ENCODE measurements at places on chromosomes 13 and 19. TPM values are rescaled to one million over a fixed set of nuclear protein-coding genes. Genes with fewer than 3 reads are reported as not detected.

DNA sequence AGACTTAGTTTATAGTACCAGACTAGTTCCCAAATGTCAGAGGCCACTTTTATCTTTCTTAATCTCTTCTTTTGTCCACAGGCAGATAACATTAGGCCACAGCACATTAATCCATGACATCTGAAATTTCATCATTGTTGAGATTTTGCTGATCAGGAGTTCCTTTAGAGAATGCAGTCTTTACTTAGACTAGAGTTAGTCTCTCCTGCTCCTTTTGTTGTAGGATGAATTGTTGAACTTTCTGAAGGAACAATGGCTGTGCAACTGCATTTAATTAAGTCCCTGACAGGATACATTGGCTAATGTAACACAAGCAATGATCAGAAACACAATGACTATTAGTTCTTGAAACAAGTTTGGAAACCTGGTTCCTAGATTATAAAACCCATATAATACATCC lies 266.3 kb downstream of the PCDH20 start:
- DNase-seq = no peak

DNA sequence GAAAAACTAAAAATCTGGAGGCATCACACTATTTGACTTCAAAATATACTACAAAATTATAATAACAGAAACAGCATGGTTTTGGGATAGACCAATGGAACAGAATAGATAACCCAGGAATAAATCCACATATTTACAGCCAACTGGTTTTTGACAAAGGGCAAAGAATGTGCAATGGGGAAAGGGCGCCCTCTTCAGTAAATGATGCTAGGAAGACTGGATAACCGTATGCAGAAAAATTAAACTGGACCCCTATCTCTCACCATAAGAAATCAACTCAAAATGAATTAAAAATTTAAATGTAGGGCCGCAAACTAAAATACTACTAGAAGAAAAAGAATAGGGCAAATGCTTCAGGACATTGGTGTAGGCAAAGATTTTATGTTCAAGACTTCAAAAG lies 440.5 kb upstream of the SGCG start:
- no peak for DNase-seq

DNA sequence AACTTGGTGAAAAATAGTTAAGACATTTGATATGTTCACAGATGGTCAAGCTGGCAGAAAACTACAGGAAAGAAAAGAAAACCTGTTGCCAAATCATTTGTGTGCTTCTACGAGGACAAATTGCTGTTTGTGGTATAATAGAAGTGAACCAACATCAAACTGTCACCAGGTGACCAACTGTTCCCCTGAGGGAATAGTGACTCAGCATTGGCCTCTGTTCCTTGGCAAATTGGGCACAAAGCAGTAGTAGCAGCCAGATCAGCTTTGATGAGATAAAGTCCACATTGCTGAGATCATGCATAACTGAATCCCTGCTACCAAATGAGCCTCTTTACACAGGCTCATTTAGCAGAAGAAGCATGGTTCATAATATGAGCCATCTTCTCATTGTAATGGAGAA lies 103.5 kb downstream of the POSTN start:
- no peak for DNase-seq

DNA sequence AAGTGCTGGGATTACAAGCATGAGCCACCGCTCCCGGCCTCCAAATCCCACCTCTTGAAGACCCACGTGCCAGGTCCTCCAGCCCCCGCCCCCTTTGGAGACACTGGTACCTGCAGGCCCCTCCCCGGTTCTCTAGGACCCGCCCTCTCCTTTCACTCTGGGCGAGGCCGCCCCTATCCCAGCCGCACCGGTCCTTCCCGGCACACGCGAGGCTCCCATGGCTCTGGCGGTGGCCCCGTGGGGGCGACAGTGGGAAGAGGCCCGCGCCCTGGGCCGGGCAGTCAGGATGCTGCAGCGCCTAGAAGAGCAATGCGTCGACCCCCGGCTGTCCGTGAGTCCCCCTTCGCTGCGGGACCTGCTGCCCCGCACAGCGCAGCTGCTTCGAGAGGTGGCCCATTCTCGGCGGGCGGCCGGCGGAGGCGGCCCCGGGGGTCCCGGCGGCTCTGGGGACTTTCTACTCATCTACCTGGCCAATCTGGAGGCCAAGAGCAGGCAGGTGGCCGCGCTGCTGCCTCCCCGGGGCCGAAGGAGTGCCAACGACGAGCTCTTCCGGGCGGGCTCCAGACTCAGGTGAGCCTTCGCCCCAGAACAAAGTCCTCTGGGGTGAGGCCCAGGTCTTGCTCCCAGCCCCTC lies at the start of gene CBLC:
TSS of gene CBLC (plus strand) at position 176 of the 633 bp plus-strand sequence. CDS start at position 218, 42 bp downstream.
- DNase-seq = no peak

- DNase-seq = no peak
These were observed 2.1 kb downstream of the SOX21 start for GRCh38 chr13:94710065-94710781.

- peak; percentile 53 for DNase-seq
These were observed 13.2 kb downstream of the ING1 start for GRCh38 chr13:110726726-110727125.

DNA sequence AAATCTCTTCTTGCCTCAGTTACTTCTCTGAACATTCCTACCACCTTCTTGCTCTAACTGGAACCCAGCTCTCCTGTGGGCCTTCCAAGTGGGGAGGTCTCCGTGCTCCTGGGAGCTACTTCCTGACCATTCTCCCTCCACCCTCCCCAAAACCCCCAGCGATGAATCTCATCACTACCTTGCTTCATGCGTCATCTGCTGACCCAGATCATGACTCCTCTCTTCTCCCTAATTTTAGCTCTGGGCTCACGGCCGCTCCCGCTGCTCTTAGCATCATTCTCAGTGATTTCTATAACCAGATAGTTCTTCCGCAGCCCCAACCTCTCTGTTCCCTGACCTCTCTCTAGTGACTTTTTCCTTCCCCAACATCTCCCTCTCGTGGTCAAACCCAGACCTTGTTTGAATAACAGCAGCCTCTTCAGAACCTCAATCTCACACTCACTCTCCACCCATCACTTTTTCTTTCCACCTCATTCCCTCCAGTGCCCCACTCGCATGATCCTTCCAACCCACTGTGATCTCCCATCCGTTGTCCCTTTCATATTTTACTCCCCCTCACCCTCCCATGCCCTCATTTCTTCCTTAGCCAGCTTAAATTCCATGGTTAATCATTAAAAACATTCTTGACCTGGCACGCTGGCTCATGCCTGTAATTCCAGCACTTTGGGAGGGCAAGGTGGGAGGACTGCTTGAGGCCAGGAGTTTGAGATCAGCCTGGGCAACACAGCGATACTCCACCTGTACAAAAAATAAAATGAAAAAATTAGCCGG lies 21.8 kb downstream of the MRPS12 start:
- no peak for DNase-seq

GRCh38 chr19:48556163-48556562 lies 4.2 kb downstream of the SULT2B1 start:
- no peak for DNase-seq

- no peak for DNase-seq
These were observed 2.3 kb upstream of the DOCK6 start for GRCh38 chr19:11264452-11265176.

DNA sequence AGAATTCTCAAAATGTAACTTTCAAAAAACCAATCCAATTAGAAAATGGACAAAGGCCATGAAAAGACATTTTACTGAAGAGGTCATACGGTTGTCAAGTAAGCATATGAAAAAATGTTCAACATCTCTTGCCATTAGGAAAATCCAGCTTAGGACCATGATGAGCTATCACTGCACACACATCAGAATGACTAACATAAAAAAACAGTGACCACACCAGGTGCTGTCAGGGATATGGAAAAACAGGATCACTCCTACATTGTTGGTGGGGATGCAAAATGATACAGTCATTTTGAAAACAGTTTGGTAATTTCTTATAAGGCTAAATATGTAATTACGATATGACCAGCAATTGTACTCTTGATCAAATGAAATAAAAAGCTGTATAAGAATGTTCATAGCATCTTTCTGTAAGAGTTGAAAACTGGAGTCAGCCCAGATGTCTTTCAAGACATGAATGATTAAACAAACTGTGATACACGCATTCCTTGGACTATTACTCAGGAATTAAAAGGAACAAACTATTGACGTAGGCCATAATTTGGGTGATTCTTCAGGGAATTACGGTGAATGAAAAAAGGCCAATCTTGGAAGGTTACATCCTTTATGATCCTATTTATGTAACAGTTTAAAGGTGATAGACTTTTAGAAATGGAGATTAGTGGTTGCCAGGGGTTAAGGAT lies 26.9 kb upstream of the RCBTB2 start:
- no peak for DNase-seq

GRCh38 chr13:32019612-32020233 lies 11.9 kb upstream of the FRY start:
- DNase-seq = no peak

DNA sequence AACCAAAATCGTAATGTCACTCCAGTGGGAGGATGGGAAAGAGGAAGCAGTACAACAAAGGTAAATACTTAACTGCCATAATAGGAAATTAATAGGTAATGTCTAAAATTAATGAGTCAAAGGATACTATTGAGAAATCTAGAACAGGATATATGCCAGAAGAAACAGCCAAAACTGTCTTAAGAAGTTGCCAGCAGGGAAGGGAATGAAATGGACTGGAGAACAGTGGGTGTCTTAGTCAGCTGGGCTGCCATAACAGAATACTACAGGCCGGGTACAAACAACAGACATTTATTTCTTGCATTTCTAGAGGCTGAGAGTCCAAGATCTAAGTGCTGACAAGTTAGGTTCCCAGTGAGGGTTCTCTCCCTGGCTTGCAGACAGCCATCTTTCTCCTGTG lies 40.3 kb upstream of the IPO5 start:
- DNase-seq = no peak

DNA sequence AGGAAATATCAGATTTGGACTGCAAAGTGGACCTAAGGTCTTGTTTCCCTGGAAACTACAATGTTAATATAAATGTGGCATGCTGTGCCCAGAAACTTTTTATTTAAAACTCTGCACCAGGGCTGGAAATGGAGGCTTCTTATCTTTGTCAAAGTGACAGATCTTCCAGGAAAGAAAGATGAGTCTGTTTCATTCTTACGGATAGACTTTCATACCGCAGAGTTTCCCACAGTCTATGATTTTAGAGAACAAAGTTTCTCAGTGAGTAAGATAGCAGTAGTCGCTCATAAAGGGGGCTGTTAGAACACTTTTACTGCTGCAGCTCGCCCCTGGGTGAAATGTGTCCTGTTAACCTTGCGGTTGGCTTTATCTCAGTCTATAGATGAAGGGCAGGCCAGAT lies 6.7 kb downstream of the CLEC11A start:
- no peak for DNase-seq

GRCh38 chr19:17323300-17323963 lies 11.2 kb downstream of the ANO8 start:
- DNase-seq = no peak

- DNase-seq = no peak
These were observed 29.9 kb upstream of the RNF113B start for GRCh38 chr13:98206946-98207345.

- no peak for DNase-seq
These were observed 1745.6 kb upstream of the PCDH20 start for GRCh38 chr13:63161219-63161618.

GRCh38 chr13:74476788-74477187 lies 342.6 kb upstream of the KLF12 start:
- no peak for DNase-seq

- DNase-seq = no peak
These were observed 952.8 kb upstream of the SPRY2 start for GRCh38 chr13:81293594-81294164.

GRCh38 chr19:55493645-55494171 lies 5.5 kb downstream of the SSC5D start:
- DNase-seq = no peak

DNA sequence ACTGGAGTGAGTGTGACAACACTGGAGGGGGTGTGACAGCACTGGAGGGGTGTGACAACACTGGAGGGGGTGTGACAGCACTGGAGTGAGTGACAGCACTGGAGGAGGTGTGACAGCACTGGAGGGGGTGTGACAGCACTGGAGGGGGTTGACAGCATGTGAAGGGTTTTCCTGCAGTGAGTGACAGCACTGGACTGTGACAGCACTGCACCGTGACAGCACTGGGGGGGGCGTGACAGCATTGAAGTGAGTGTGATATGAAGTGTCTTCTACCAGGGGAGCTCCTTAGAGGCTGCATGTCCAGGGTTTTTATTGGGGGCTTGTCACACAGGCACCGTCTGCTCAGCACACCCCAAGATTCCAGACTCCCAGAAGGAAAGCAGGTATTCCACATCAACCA lies 274.8 kb downstream of the TEX29 start:
- no peak for DNase-seq

- DNase-seq = peak; percentile 33
These were observed 2.4 kb downstream of the PDX1 start for GRCh38 chr13:27921961-27922882.

GRCh38 chr13:43596924-43597598 lies 189.7 kb downstream of the ENOX1 start:
- DNase-seq = no peak

DNA sequence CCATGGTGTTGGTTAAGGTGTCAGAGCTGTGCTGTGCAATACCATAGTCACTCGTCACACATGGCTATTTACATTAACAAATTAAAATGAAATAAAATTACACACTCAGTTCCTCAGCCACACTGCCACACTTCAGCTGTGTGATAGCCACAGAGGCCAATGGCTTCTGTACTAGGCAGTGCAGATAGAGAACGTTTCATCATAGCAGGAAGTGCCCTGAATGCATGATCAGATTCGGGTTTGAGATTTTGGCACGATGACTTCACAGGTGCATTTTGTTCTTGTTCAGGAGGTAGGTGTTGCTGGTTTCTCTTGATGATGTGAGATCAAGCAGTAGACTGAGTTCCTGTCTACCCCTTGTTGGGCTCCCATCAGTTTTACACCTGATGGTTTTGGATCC lies 6.5 kb downstream of the ARMC6 start:
- no peak for DNase-seq

GRCh38 chr13:45207319-45207718 lies 6.5 kb upstream of the KCTD4 start:
- DNase-seq = no peak

GRCh38 chr13:71799324-71799723 lies 67.7 kb downstream of the DACH1 start:
- no peak for DNase-seq

- DNase-seq = no peak
These were observed 31.1 kb downstream of the CEACAM8 start for GRCh38 chr19:42563352-42564210.

- no peak for DNase-seq
These were observed 13.8 kb downstream of the LRP3 start for GRCh38 chr19:33207903-33208302.

POU2F2 gene
- 33.0 TPM for total RNA-seq

NLRP4 gene
- not detected for total RNA-seq

NLRP5 gene
- not detected for total RNA-seq

NKPD1 gene
- total RNA-seq = 0.31 TPM

SYNGR4 gene
- total RNA-seq = not detected

PCDH9 gene
- 0.14 TPM for total RNA-seq

PLIN4 gene
- total RNA-seq = 0.11 TPM

ZNF415 gene
- total RNA-seq = 0.72 TPM

C19orf67 gene
- not detected for total RNA-seq

Measured in activated naive CD8-positive, alpha-beta T cell treated with anti-CD3 and anti-CD28 coated beads, Interleukin-2, amount 10 ng/mL, durations not matched to agents 7 days and 5 days (primary cell).